ENCODE measurements at places on chromosomes 16 and 17.

- peak; percentile 31 for DNase-seq
Observed at GRCh38 chr17:4566785-4567184, 6.4 kb upstream of the GGT6 start.

DNA sequence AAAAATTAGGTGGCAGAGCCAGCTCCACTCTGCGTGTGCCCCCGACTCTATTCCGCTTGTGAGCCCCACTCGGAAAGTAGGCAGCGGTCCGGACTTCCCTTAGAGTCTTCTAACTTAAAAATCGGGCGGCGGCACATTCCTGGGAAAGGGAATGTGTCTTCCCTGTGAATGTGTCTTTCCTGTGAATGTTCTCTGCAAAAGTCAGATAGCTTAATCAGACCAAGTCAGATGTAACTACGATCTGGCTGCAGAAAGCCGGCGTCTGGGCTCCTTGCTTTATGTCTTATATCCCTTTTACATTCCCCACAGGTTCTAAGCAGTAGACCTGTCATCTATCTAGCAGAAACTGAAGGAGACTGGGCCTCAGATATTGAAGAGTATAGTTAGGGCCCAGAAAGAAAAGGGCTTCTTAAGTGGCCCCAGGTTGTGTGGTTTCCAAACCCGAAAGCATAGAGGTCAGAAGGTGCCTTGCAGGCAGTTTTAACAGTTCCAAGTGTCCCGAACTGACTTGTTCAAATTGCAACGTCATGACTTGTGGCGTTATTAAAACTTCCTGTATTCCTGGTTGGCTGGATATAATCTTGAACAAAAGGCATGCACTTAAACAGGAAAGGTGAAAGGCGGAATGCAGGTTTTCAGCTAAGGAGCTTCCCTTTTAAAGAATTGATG lies 601 bp downstream of the PHKB start:
- DNase-seq = peak; percentile 7

DNA sequence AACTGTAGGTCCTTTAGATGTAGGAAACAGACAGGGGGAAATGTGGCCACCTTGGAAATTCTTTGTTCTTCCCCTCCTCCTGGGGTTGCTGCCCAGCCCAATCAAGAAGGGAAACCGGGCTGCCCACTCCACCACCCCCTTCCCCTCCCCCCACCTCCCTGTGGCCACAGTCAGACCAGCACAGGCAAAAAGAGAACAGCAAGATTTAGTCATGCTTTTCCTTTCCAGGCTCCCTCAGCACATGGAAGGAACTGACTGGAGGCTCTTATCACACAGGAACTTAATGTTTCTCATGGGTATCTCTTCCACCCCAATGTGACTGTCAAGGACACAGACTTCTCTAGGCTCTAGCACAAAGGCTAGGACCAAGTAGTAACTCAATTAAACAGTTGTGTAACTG lies 3.0 kb upstream of the CCL1 start:
- no peak for DNase-seq

DNA sequence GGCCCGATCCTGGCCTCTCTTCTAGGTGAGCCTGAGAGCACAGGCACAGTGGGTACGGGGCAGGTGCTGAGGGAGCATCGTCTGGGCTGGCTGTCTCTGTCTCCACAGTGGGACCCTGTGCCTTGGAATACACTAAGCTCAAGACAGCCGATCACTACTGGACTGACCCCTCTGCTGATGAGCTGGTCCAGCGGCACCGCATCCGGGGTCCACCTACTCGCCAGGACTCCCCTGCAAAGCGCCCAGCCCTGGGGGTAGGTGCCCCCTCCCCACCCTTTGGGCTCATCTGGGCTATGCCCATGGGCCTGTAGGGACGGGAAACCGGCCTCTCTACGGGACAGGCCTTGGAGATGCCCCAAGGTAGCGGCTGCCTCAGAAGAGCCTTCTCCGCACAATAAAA lies 25.6 kb downstream of the SGSM2 start:
- no peak for DNase-seq

DNA sequence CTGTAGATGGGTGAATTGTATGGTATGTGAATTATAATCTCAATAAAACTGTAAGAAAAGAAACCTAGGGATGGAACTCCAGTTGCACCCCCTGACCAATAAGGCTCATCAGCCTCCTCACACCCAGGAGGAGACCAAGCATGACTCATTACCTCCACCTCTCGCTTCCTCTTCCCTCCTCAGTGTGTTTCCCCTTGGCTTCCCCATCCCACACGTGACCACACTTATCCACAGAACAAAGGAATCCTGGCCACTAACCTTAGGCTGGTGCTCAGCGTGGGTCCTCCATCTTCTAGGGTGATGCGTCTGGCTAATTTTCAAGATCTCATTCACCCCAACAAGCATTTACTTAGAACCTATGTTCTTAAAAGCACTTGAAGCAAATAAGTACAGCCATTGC lies 36.2 kb upstream of the MAP3K14 start:
- no peak for DNase-seq

- DNase-seq = no peak
Observed at GRCh38 chr17:62601471-62601870, 26.0 kb upstream of the MRC2 start.

GRCh38 chr16:12027558-12028287 lies 51.2 kb downstream of the SNX29 start:
- DNase-seq = no peak

DNA sequence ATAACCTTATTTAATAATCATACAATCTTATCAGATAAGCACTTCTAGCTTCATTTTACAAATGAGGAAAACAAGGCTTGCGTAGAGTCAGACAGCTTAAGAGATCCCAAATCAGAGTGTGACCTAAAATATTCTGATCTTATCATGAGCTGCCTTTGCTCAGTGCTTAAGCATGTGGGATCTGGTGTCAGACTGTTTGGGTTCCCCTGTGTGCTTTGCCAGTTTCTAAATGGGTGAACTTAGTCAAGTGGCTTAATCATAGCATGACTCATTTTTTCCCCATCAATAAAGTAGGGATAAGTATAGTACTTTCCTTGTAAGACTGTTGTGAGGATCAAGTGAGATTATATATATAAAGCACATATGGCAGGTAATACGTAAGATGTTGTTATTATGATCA lies 612.6 kb upstream of the C16orf82 start:
- no peak for DNase-seq

DNA sequence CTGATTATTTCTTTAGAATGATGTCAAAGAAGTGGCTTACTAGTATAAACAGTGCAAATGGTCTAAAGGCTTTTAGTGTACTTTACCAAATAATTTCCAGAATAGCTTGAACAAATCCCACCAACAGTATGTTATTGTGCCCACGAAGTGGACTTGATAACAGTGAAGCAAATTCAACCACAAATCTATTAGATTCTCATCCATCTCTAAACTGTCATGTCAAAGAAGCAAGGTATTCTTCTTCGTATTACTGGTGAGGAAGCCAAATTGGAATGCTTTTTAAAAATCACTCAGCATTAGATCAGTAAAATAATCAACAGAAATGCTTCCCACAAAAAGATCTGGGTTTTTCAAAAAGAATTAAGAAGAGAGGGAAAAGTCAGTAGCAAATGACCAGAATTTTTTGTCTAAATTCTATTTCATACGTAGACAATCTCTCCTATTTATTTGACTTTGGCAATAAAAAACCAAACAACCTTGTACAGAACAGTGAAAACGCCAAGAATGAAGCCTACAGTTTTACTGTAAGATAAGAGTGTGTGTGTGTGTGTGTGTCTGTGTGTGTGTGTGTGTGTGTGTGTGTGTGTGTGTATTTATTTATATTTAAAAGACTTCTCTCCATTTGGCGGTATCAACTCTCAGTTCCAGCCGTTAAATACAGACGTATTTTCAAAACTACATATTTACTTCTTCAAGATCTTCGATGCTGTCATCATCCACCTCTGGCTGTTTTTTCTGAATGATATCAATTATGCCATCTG lies 114.6 kb downstream of the CYB561 start:
- no peak for DNase-seq

- DNase-seq = no peak
Observed at GRCh38 chr16:8053437-8053836, 536.9 kb downstream of the TMEM114 start.

- no peak for DNase-seq
Observed at GRCh38 chr17:44765965-44766364, 7.2 kb downstream of the ADAM11 start.
